ENCODE measurements at places on chromosomes 6 and 20.

- no peak for DNase-seq
These were observed 300.3 kb upstream of the ID4 start for GRCh38 chr6:19536838-19537237.

- no peak for DNase-seq
These were observed 535.9 kb downstream of the FRK start for GRCh38 chr6:115524821-115525220.

DNA sequence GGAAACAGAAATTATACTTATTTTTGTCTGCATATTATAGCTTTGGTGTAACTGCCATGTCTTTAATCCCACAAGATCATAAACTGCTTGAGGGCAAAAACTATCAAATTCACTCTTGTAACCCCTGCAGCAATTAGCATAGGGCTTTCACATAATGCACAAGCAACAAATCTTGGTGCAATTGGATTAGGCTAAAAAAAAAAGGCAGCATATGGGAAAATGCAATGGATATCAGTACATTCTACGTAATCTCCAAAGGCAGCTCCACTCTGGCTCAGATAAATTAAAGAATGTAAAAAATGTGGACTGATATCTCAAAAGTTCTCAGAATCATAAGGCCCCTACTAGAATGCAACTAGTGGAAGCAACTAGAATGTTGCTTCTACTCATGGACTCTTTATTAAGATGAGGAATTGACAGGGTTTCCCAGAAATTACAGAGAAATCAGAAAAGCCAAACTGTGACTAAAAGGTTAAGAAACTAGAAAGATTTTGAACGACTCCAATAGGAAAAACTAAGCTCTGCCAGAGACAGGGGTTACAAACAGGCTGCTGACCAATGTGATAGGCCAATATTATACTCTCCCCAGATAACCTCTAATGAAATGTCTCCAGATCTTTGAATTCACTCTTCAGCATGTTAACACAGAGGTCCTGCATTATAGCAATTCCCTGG, 55.0 kb downstream of the FILIP1 start:
- DNase-seq, result no peak

- no peak for DNase-seq
These were observed 2.0 kb upstream of the GTSF1L start for GRCh38 chr20:43728686-43729255.

Data from right cardiac atrium (tissue), 5 donors.